Right cardiac atrium (tissue), 5 donors: ENCODE measurements at places on chromosomes 7 and 10. TPM values are rescaled to one million over a fixed set of nuclear protein-coding genes. Genes with fewer than 3 reads are reported as not detected.

The FRMD4A gene
- total RNA-seq: 30.3 TPM

DNA sequence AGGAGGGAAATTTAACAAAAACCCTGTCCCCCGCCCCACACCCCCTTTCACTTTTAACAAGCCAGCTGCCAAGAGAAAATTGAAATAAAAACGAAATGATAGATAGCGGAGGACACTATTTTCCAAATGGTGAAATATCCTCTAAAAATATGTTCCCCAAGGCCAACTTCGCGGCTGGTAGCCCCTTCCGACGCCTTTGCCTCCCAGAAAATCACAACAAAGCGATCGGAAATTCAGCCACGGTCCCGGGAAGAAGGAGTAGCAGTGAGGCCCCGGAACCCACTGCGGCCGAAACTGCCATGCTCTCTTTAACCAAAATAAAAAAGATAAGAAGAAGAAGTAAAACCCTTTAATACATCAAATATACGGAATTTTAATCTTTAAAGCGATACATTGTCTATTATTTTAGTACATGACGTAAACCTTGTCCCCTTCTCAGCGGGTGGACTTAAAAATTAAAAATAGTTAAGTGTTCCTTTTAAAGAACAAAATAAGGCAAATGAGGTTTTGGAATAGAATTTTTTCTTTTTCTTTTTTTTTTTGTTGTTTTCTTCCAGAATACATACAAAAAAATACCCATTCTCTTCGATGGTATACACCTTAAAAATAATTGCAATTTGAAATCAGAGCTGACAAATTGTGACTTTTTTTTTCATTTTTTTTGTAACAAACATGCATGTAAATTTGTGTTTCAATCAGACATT is 3.9 kb downstream of the ZNF503 start:
- DNase-seq: peak; percentile 57

The GFRA1 gene
- total RNA-seq: 6.8 TPM

The TMEM213 gene
- total RNA-seq: not detected

GRCh38 chr7:34842782-34843181 is 184.8 kb downstream of the NPSR1 start:
- no peak for DNase-seq

The SLC16A12 gene
- total RNA-seq: 5.7 TPM

- no peak for DNase-seq
Measured at GRCh38 chr10:33293076-33293475, 41.4 kb downstream of the NRP1 start.

- DNase-seq: no peak
Measured at GRCh38 chr7:47601119-47601880, 19.4 kb upstream of the TNS3 start.

The DRGX gene
- not detected for total RNA-seq

The CYP3A7 gene
- not detected for total RNA-seq

DNA sequence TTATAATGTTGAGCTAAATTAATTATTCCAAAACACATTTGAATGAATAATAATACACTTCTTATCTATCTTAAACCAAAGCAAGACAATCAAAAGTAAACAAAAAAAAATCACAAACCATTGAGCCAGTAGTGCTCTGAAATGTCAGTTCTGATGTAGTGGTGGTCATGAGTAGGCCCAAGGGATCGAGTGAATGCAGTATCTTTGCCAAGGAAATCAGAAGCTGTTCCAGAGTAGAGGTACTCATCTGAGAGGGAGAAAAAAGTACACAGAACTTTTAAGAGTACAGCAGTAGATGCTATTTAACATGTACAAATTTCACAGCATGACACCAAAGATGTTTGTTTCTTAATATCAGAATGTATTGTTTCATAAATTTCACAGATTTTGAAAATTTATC is 121.5 kb downstream of the SEMA3D start:
- DNase-seq: no peak

The TEX36 gene
- not detected for total RNA-seq

DNA sequence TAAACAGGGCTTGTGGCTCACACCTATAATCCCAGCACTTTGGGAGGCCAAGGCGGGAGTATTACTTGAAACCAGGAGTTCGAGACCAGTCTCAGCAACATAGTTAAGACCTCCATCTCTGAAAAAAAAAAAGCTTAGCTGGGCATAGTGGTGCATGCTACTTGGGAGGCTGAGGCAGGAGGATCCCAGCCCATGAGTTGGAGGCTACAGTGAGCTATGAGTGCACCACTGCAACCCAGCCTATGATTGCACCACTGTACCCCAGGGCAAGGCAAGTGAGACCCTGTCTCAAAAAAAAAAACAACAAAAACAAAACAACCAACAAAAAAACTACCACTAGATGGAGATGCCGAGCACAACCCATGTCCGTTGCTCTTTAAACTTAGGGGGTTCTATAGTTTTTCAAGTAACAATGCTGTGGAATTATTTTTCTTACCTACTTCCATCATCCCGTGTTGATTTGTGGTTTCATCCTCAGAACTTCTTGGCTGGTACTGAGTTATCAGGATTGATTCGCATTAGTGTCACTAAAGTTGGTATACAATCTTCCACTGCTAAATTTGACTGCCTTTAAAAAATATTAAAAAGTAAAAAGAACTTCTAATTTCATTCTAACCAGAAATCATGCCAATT is 12.2 kb upstream of the REPIN1 start:
- no peak for DNase-seq

The PPIF gene
- total RNA-seq: 117 TPM

The PAX4 gene
- not detected for total RNA-seq

GRCh38 chr10:68156373-68157185 is 47.3 kb downstream of the MYPN start:
- no peak for DNase-seq

The PNLIP gene
- total RNA-seq: not detected

The METTL2B gene
- total RNA-seq: 20.6 TPM

DNA sequence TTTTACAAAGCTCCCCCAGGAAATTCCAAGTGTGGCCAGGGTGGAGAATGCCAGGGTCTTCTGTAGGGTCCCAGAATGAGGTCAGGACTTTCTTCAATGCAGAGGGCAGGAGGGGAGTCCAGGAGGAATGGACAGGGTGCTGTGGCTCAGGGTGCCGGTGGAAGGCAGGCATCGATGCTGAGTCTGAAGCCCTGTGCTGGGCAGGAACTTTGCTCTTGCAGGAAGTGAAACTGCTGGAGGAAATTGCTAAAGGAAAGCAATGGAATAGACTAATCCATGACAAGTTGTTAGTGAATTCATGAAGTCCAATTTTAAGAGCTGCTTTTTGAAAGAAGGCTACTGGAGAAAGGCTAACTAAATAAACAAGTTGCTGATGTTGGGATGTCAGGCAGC is 14.8 kb downstream of the PTPRE start:
- DNase-seq: no peak

GRCh38 chr10:24210501-24210900 is 1.6 kb downstream of the KIAA1217 start:
- DNase-seq: no peak

GRCh38 chr7:52764492-52765169 is 270.8 kb upstream of the POM121L12 start:
- DNase-seq: no peak

DNA sequence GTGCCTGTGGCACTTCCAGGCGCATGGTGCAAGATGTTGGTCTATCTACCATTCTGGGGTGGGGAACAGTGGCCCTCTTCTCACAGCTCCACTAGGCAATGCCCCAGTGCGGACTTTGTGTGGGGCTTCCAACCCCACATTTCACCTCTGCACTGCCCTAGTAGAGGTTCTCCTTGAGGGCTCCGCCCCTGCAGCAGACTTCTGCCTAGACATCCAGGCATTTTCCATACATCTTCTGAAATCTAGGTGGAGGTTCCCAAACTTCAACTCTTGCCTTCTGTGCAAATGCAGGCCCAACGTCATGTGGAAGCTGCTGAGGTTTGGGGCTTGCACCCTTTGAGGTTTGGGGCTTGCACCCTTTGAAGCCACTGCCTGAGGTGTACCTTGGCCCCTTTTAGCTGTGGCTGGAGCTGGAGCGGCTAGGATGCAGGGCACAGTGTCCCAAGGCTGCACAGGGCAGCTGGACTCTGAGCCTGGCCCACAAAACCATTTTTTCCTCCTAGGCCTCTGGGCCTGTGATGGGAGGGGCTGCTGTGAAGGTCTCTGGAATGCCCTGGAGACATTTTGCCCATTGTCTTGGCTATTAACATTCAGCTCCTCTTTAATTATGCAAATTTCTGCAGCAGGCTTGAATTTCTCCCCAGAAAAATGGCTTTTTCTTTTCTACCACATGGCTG is 130.6 kb upstream of the EFCAB10 start:
- DNase-seq: no peak

DNA sequence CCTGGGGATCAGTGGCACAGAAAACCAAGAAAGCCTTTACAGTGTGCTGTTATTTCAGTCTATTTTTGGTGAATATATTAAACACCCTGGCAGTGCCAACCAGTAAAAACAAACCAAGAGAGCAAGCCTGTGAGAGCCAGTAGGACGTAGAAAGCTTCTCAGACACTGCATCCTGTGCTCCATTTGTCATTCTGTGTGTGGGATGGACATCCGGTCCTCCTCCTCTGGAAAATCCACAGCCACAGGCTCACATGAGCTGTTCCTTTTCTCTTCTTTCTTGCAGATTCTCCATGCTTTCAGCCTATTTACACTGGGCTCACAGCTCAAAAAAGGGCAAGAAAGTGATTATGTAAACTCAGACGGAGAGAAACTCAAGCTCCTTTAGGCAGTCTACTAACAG is 119.7 kb upstream of the YAE1 start:
- DNase-seq: no peak

The ZNF117 gene
- total RNA-seq: 2.5 TPM
